ENCODE measurements at places on chromosomes 12 and 14.
A peak's percentile ranks its signal among the peaks of the same experiment; 100 is the strongest.

- no peak for DNase-seq
These were observed 352.7 kb upstream of the DIO2 start for GRCh38 chr14:80564051-80564450.

- no peak for DNase-seq
These were observed 59.0 kb upstream of the ATP2A2 start for GRCh38 chr12:110222027-110222426.

DNA sequence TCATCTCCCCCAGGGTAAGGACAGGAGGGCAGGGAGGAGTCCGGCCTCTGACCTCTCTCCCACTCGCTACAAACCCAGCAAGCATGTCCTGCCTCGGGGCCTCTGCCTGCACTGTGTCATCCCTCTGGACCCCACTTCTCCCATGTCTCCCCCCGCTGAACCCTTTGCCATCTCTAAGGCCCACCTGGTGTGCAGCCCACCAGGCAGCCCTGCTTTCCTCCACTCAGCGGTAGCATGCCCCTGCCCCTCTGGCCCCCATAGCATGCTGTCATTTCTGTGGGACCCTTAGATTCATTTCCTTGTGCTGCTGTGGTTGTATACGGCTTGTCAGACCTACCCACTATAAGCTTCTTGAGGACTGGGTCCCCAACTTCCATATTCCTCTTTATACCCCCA is 17.7 kb downstream of the PAPLN start:
- no peak for DNase-seq

DNA sequence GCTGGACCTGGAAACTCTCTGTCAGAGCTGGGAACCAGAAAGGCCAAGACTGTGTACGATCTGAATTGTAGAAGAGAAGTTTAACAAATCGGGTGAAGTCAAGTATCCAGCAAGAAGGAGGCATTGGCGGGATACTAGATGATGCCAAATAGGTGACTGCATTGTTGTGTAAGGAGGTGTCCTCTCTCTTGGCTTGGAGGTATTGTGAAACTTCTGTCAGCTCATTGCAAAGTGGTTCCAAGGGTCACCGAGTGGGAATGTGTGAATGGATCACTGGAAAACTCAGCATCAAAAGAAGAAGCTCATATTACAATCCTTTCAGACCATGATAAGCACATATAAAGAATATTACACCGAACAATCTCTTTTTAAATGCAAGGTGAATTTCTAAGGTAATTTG is 11.7 kb downstream of the NAV3 start:
- no peak for DNase-seq

DNA sequence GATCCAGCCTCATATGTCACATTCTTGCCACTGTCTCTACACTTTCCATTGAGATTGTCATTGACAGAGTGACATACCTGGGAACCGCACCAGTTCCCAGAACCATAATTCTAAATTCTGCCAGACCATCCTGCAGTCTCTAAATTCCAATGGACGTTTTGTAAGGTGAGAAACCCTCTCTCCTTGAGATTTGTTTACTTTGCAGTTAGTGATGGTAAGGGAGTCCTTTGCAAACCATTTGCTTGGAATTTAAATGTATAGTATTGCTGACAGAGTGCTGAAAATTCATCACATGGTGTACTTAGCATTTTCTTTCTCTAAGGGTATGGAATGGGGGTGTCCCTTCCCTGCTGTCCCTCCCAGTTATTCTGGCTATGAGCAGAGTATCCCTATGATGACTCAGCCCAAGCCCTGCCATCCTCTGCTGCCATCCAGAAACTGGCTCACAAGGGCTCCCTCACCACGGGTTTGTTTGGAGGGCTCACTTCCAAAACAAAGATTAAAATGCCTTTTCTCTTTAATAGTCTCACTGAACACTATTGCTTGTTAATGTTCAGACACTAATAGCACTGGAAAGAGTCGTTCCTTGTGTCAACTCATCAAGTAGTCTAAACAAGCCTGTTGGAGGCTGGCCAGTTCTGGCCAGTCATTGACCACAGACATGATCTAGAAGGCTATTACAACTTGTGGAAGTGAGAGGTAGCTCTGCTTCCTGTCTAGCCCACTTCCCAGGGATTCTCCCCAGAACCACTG is 129.0 kb upstream of the HMGA2 start:
- DNase-seq = peak; percentile 72

DNA sequence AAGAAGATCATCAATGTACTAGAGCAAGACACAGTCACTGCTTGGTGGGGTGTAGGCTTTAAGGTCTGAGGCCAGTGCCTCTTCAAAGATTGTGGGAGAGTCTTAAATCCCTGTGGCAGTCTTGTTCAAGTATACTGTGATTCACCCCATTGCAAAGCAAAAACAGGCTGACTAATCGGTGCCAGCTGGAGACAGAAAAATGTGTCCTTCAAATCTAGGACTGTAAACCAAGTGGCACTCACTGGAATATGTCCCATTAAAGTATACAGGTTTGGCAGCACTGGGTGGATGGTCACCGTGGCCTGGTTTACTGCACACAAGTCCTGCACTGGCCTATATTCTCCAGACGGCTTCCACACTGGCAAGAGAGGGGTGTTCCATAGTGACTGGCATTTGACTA is 1315.3 kb downstream of the TMEM121 start:
- DNase-seq = no peak

- no peak for DNase-seq
These were observed 164.1 kb downstream of the EPS8 start for GRCh38 chr12:15625075-15625474.

GRCh38 chr12:130482448-130482847 is 144.8 kb downstream of the PIWIL1 start:
- DNase-seq = no peak

DNA sequence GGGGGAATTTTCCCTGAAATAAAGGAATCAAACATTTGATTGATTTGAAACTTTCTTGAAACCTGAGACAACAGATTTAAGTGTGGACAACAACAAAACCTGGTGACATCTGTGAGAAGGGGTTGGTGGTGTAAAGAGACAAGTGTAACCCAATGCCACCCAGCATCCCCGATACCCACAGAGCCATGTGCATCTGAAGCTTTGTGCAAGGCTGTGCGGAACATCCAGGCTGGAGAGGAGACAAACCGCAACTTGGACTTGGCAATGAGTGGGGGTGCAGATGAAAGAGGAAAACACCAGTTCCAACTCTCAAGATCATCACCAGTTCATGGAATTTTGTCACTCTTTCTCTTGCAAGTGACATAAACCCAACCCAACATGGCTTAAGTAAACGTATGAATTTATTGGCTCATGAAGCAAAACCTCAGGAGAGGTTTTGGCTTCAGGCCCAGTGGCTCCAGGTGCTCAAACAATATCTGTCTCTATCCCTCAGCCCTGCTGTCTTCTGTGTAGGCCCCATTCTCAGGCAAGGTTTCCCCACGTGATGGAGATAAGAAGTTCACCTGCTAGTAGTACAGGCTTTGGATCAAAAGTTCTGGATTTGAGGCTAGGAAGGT is 55.2 kb upstream of the NTF3 start:
- DNase-seq = no peak

- no peak for DNase-seq
These were observed 81.0 kb downstream of the ADGRD1 start for GRCh38 chr12:131034631-131035244.

GRCh38 chr14:104353221-104353920 is 215.0 kb downstream of the KIF26A start:
- no peak for DNase-seq

DNA sequence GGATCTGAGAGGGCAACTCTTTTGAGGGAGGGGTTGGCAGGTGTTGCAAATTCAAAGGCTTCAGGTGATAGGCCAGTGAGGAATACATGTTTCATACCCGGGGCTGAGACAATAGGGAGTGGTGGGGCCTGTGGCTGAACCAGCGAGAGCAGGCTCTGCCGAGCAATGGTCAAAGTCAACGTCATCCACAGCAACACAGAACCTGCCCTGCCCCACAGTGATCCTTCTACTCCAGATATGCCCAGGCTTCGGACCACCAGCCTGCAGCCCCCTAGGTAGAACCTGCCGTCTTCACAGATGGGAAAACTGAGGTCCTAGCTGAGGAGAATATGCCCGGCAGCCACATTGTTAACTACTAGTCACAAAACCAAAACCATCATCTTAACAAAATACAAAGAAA is 4.1 kb downstream of the SERPINA1 start:
- DNase-seq = no peak

GRCh38 chr14:75427482-75428229 is at the start of gene JDP2:
Gene JDP2 (plus strand): TSS chr14:75428022. CDS start chr14:75437921, 9,899 bp downstream.
- peak; percentile 51 for DNase-seq

DNA sequence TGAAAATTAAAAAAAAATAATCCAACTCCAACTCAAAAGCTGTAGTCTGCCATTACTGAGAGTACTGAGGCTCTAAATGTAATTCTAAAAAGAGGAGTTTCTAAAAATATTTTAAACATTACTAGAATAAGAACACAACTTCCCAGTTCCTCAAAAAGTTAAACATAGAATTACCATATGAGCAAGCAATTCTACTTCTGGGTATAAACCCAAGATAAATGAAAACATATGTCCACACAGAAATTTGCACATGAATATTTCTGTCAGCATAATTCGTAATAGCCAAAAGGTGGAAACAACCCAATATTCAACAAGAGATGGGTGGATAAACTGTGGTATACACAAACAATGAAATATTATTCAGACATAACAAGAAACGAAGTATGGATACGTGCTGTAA is 15.0 kb upstream of the NR2C1 start:
- DNase-seq = no peak

GRCh38 chr14:76193696-76194095 is 42.0 kb downstream of the GPATCH2L start:
- DNase-seq = no peak

DNA sequence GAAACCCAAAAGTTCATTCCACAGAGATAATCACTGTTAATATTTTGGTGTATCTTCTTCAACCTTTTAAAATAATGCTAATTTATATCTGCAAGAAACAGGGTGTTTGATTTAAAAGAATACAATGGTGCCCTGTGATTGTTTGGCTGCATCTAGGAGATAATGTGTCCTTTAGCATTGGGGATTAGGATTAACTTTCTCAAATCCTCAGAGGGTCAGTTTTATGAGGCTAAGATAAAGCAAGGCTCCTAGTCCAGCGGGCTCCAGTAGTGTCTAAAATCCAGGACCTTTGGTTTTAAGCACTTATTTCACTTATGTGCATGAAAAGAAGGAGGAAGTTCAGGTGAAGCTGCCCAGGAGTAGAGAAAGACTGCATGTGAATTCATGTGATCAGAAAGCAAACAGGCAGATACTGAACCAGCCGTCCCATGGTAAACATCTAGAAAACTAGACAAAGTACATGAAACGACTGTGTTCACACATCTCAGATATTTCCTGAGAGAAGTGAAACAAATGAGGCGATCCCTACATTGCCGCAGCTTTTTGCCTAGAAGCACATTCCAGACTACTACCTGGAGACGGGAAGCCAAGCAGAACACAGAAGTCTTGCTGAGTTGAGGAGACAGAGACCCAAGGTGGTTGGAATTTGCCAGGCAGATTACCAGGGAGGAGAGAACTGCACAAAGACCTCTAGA is 129.1 kb upstream of the MAX start:
- no peak for DNase-seq

- DNase-seq = no peak
These were observed 11.6 kb upstream of the HECTD1 start for GRCh38 chr14:31219169-31219568.

GRCh38 chr12:189622-189962 is 24.4 kb downstream of the SLC6A12 start:
- no peak for DNase-seq

DNA sequence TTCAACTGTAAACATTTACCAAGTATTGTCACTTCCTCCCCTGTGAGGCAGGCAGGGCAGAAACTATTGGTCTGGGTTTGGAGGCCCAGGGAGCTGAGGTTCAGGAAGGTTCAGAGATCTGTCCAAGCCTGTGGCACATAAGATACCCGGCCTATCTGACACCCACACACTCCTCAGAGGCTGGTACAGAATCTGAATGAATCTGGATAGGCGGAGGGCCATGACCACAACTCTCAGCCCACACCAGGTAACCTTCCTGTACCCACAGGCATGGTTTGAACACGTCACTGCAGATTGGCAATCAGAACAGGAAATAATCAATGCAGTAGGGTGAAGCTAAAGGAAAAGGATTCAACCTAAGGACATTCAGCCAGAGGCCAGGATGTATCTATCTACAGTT is 92.8 kb upstream of the TMCC3 start:
- no peak for DNase-seq

- DNase-seq = no peak
These were observed 2.7 kb downstream of the SERPINA11 start for GRCh38 chr14:94449930-94450329.

DNA sequence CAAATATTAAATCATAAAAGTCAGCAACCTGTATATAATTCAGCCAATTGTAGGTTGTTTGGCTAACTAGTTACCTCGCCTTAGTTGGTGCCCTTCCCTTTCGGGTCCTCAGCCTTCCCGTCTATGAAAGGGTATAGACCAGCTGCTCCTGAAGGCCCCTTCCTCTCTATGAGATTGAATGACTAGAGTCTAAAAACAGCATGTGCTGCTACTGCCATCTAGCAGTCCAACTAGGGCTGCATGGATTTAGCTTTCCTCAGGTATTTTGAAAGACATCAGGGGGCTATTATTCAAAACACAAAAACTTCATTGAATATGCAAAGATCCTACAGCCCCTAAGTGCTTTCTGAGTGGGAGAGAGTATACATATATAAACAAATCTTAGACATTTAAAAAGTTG is 37.0 kb upstream of the TMEM263 start:
- DNase-seq = no peak

DNA sequence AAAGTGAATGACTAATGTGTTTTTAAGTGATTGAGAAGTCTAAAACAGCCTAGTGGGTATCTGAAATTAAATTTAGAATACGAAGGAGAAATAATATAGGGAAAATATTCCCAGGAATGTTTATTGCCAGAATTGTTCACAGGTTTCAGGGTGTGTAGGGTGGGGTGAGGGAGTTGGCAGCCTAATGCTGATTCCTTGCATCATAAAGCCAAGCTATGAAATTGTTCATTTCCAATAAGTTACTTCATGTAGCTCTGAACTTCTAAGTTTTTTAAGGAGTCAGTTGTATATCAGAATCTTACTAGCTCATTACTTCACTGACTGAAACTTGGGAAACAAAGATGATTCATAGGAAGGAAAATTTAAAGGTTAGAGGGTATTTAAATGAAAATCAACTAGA is 56.4 kb downstream of the RAB35 start:
- DNase-seq = no peak

DNA sequence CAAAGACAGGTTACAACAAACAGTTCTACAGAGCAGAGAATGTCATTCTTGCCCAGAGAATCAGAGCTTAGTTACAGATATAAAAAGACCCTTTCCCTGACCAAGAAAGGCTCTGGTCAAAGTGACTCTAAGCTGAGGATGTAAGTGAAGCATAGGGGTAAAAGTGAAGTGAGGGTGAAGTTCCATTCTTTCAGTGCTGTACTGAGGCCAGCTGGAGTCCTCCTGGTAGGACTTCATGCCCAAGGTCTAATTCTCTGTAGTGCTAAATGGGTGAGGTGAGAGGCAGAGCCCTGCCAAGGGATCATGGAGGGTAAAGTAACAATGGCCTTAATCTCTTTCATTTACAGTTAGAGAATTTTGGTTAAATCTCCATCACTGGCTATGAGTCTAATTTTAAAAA is 38.5 kb downstream of the DUSP16 start:
- DNase-seq = no peak

GRCh38 chr12:132359971-132360370 is 30.6 kb upstream of the GALNT9 start:
- no peak for DNase-seq

Measured in amniotic stem cell (primary cell).